ENCODE measurements at places on chromosomes 5 and 9. TPM values are rescaled to one million over a fixed set of nuclear protein-coding genes. Genes with fewer than 3 reads are reported as not detected.

DNA sequence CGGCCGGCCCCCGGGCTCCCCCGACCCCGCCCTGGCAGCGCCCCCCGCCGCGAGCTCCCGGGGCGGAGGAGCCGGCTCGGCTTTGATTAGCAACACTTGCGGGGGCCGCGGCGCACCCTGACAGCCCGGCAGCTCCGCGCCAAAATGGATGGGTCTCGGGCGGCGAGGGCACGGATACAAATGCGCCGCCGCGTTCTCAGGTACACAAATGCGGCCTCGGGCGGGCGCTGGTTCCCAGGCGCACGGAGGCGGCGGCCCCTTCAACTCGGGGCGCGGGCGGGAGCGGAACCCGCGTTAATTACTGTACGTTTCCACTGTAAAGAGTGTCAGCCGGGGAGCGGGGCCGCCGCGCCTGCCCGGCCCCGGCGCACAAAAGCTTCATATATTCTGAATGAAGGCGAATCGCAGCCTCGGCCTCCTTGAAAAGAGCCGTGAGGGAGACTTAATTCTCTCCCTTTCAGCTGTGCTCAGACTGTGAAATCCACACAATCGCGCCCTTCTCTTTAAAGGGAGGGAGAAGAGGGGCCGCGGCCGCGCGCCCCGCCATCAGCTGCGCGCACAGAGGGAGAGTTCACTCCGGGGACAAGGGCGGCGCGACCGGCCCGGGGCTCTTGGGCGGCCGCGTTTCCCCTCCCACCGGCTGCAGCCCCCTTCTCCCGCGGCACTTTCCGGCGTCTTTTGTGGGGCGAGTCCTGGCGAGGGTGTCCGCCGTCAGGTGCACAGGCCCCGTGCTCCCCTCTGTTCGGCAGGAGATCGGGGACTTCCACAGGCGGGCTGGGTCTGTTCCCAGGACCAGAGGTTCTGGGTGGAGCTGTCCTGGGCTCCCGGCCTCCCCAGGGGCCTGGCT lies 27.0 kb downstream of the MSX2 start:
- DNase-seq, result no peak

Gene NOXA1
- polyA plus RNA-seq, result 4.5 TPM

DNA sequence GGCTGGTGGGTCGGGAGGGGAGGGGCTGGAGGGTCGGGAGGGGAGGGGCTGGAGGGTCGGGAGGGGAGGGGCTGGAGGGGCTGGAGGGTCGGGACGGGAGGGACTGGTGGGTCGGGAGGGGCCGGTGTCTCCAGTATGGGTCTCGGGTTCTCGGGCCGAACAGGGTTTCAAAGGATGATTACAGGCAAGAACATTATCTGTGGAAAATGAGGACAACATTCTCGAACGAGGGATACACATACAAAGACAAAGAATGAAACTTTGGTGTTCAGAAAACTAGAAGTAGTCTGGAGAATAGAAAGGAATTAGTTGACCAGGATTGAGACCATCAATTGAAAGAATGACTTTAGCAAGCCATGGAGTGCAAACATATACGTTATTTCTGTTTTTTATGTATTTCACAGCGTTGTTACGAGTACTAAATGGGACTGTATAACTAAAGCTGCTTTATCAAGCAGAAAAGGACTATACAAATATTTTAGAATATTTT lies 360 bp upstream of the ZCCHC10 start:
- no peak for DNase-seq

Gene EEIG1
- polyA plus RNA-seq, result 31.4 TPM

DNA sequence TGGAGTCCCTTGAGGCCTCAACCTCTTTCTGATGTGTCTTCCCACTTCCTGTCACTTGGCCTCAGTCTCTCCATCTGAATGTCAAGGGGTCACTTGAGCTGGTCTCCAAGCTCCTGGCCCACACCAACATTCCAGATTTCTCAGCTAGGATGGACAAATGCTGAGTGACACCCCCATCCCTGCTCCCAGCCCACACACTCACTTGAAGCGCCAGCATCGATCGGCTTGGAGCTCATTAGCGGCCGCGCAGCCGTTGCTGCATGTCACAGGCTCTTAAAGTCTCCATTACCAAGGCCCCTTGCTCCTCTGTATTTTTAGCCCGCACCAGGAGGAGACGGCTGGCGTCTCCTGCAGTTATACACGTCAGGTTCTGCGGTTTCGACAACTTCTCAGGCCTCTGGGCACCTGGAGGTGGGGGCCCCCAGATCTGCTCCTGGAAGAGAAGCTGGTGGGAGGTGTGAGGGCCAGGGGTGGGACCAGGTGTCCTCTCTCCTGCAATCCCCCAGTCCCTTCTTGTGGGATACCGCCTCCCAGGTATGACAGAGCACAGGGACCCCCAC lies 33.4 kb upstream of the ARAP3 start:
- DNase-seq, result no peak
